ENCODE measurements at places on chromosomes 2 and 18. TPM values are rescaled to one million over a fixed set of nuclear protein-coding genes. Genes with fewer than 3 reads are reported as not detected.

- no peak overlapping the region for H3K4me3 ChIP-seq
- H3K27me3 ChIP-seq = no peaks in the 10 kb centered on the region
- no peaks in the 10 kb centered on the region for H3K4me1 ChIP-seq
- no peak for DNase-seq
- H3K36me3 ChIP-seq = peaks cover 57% of the 10 kb centered on the region
Measured at GRCh38 chr2:179186126-179186525, 78.5 kb downstream of the SESTD1 start.

DNA sequence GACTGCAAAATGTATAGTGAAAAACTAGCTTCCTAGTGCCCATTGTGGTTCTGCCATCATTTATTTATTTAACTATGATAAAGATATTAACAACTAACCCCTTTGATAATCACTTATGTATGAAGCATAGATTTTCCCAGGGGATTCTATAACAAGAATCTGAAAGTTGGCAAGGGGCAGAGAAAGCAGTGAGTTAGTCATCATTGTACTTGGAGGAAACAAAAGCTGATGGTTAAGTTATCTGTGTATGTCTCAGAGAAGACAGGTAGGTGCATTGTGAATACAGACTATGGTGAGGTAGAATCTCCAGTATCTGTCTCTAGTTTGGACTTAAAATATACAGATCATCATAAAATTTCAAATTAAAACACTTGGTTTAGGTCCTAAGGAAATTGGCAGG lies 2159.1 kb upstream of the CELF4 start:
- no peaks in the 10 kb centered on the region for H3K36me3 ChIP-seq
- H3K27ac ChIP-seq = no peak overlapping the region
- H3K27me3 ChIP-seq = no peaks in the 10 kb centered on the region
- DNase-seq = no peak

GRCh38 chr18:62554061-62554815 lies 31.4 kb downstream of the ZCCHC2 start:
- H3K4me3 ChIP-seq = no peak overlapping the region
- H3K27ac ChIP-seq = no peak overlapping the region
- no peaks in the 10 kb centered on the region for H3K4me1 ChIP-seq
- H3K36me3 ChIP-seq = peaks cover 89% of the 10 kb centered on the region

GRCh38 chr18:8065284-8065683 lies 498.2 kb downstream of the PTPRM start:
- H3K4me3 ChIP-seq = no peak overlapping the region
- no peaks in the 10 kb centered on the region for H3K4me1 ChIP-seq
- no peaks in the 10 kb centered on the region for H3K27me3 ChIP-seq
- no peak overlapping the region for H3K27ac ChIP-seq
- H3K36me3 ChIP-seq = no peaks in the 10 kb centered on the region

DNA sequence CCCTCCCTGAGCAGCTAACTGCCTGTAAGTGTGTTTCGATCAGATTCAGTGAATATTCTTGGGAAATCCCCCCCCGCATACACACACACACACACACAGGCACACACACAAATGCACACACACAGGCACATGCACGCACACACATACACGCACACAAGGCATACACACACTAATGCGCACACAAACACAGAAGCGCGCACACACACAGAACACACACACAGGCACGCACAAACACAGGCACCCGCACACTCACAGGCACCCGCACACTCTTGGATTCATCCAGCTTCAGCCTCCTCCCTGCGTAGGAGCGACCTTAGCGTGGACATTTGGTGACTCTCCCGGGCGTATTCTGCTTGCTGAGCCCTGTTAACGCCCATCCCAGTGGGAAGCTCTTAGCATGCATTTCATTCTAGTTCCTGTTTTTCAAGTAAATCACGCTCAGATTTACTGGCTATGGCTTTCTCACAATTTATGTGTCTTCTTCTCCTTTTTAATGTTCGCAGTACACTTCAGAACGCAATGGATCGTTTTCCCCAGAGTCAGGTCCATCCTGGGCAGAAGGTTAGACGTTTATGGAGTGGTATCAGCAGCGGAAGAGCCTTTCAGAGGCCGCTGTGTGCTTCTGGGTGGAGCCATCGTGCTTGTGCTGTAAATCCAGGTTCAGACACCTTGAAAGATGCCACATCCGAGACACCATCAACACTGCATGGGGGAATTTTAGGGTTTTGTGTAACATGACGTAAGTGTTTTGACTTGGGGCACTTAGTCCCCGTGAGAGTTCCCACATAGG lies 656.6 kb downstream of the GALR1 start:
- no peak for DNase-seq
- H3K4me1 ChIP-seq = no peaks in the 10 kb centered on the region
- H3K4me3 ChIP-seq = no peak overlapping the region
- H3K27me3 ChIP-seq = no peaks in the 10 kb centered on the region

GRCh38 chr2:219210886-219211362 lies 4.3 kb downstream of the ZFAND2B start:
- H3K27me3 ChIP-seq = peaks cover under 1% of the 10 kb centered on the region
- no peak for DNase-seq
- H3K36me3 ChIP-seq = peaks cover 31% of the 10 kb centered on the region
- peaks cover 19% of the 10 kb centered on the region for H3K4me1 ChIP-seq

Gene LONRF2
- polyA plus RNA-seq = not detected

Gene HRH4
- polyA plus RNA-seq = 0.10 TPM
